Upper lobe of right lung (tissue), 1 donor: ENCODE measurements at places on chromosomes 4 and X. TPM values are rescaled to one million over a fixed set of nuclear protein-coding genes. Genes with fewer than 3 reads are reported as not detected.

GRCh38 chrX:14050709-14051108, 21.0 kb upstream of the GEMIN8 start:
- DNase-seq = no peak

DNA sequence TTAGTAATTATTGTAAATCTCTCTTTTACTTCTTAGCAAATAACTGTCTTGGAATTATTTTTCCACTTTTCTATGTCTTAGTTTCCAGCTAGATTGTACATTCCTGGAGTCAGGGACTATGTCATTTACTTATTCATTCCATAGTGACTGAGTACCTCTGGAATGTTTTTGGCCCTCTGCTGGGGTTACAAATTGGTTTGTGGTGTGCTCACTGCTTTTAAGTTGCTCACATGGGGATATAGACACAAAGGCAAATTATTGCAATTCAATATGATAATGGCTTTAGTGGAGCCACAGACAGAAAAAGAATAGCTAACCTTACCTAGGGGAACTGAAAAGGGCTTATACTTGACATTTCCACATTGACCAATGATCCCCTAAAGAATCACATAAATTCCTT, 63.7 kb upstream of the PDGFRA start:
- no peak for DNase-seq

- no peak for DNase-seq
These were observed 102.5 kb downstream of the CFAP299 start for GRCh38 chr4:80438016-80438415.

DNA sequence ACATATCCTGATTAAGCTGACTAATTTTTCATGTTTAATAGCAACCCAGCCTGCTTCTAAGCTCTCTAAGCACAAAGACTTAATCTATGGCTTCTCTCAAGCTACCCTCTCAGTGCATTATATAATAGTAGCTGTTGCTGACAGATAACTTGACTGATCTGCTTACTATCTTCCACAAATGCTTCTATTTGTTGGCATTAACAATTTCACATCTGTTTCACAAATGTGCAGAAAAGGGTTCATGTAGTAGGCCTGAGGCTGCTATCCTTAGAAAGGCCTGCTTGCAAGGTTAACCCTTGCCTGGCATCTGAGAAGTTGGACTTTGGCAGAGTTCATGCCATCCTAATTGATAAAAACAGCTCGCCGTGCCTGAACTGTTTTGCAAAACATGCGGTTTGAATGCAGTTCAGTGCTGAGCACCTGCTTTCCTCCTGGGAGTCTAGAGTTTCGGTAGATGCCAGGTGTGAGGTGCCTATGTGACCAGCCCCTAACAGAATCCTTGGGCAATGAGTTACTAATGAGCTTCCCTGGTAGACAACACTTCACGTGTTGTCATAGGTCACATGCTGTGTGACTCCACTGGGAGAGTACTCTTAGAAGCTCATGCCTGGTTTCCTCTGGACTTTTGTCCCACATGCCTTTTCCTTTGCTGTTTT, 68.4 kb downstream of the NSG1 start:
- no peak for DNase-seq

GRCh38 chr4:146178126-146178525, 2.6 kb downstream of the LSM6 start:
- no peak for DNase-seq

MAGEC3 gene
- total RNA-seq = not detected

TRPC3 gene
- 2.1 TPM for total RNA-seq

CXorf49 gene
- not detected for total RNA-seq

BANK1 gene
- 12.6 TPM for total RNA-seq
